ENCODE measurements at places on chromosomes 13 and 19. TPM values are rescaled to one million over a fixed set of nuclear protein-coding genes. Genes with fewer than 3 reads are reported as not detected.

DNA sequence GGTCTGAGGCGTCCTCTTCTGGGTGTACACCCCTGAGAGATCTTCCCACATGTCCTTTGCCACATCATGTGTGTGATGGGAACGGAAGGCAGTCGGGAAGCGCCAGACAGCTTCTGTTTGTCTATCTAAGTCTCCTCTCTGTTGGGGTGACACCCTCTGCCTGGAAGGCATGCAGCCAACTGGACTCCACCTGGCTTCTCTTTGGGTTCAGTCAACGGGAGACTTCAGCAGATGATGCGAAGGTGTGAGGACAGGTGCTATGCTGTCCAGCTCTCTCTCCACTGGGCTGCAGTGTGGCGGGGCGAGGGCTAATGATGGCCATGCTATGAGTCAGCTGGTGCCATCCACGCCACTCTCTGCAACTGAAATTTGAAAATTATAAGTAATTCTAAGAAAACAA is 14.3 kb upstream of the SBK3 start:
- no peak for DNase-seq

ERCC2 gene
- total RNA-seq: 71.6 TPM

DNA sequence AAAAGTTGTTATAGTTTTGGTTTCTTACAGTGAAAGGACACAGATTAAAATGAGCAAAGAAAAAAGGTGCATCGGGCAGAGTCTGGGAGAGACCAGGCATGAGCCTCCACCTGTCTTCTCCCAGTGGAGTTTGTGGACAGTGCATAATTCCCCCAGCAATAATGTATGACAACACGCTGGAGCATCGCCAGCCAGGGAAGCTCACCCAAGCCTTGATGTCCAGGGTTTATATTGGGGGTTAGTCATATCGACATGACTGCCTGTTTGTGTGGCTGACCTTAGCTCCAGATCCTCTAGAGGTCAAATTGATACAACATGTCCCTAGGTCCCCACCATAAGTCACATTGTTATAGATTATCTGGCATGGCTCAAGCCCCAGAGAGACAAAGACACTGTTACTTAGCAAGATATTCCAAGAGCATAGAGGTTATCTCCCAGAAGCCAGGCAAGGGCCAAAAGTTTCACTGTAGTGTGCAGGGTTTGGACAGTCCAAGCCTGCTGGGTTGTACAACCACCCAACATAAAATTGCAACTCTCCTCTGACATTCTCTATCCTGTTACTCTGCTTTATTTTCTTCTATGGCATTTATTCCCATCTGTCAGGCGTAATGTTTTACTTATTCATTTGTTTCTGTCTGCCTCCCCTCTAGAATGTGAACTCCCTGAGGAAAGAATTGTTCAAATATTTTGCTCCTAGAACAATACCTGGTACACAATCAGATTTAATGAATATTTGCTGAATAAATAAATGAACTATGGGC is 5.6 kb upstream of the KLK13 start:
- DNase-seq: no peak

- DNase-seq: peak; percentile 89
Observed at GRCh38 chr19:3163230-3163886, 15.2 kb upstream of the S1PR4 start.

MCF2L gene
- 59.2 TPM for total RNA-seq

DNA sequence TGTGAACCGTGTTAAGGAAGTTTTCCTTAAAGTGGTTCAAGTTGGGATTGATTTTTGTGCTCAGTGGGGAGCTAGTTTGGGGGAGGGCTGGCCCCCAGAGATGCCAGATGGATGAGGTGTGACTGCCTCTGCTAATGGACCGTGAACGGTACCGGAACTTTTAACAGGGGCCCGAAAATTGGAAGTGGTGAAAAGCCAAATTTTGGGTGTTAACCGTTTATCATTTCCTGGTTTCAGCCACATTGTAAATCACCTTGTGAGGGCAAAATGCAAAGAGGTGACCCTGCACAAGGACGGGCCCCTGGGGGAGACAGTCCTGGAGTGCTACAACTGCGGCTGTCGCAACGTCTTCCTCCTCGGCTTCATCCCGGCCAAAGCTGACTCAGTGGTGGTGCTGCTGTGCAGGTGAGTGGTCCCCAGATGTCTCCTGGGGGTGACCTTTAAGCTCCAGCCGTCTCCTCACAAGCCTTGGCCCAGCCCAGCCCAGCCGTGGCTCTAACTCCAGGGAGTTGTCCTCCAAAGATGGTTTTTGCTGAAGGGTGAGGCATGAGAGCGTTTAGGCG is 18.2 kb downstream of the UPF1 start:
- no peak for DNase-seq

ZNF211 gene
- 27.0 TPM for total RNA-seq

DNA sequence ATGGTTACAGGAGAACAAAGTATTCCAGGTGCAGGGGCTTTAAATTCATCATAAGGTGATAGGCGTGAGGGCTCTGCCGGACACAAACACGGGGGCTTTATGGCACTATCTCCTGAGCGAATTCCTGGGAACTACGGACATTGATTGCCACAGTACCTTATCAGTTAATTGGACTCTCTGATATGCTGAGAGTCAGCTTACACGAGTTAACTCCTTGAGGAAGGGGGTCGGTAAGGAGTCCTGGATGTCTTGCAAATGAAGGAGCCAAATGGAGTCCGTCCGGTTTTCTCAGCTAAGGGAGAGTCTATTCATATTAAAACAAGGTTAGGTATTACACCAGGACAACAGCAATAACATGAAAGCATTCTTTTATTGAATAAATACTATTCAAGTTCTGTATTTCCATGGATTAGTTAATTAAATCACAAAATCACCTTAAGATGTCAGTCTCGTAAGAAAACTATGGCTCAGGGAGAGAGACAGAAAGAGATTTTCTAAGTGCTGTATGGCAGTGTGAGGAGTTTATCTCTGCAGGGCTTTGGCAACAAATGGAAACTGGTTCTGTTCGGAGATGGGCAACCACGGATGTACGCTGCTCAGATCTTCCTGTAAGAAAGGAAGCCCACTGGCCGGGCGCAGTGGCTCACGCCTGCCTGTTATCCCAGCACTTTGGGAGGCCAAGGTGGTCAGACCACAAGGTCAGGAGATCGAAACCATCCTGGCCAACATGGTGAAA is 26.2 kb upstream of the HIF3A start:
- no peak for DNase-seq

TBCB gene
- 250 TPM for total RNA-seq

GRCh38 chr13:45615501-45616101 is at the start of gene ERICH6B:
Gene ERICH6B, minus strand, starts transcription at chr13:45615739. Its CDS starts 18,734 bp downstream, at chr13:45597005.
- peak; percentile 92 for DNase-seq

CEBPA gene
- total RNA-seq: 2.9 TPM

NCR1 gene
- not detected for total RNA-seq

ZNF681 gene
- total RNA-seq: 11.4 TPM

GRCh38 chr13:98386637-98387036 is 190.3 kb downstream of the STK24 start:
- no peak for DNase-seq

FAM216B gene
- total RNA-seq: not detected
